Activated naive CD8-positive, alpha-beta T cell treated with anti-CD3 and anti-CD28 coated beads, Interleukin-2, amount 50 U/mL, for 16 hours (primary cell): ENCODE measurements at places on chromosomes 12 and 14.

- no peak for DNase-seq
These were observed 71.7 kb downstream of the TRAF3 start for GRCh38 chr14:102848830-102849525.

- no peak for DNase-seq
These were observed 2.3 kb upstream of the RNU7-1 start for GRCh38 chr12:6941267-6941666.

GRCh38 chr12:33427071-33427470, 12.5 kb downstream of the SYT10 start:
- no peak for DNase-seq

GRCh38 chr14:104647467-104648043, 41.9 kb upstream of the INF2 start:
- no peak for DNase-seq

GRCh38 chr14:36751106-36751505, 89.4 kb downstream of the PAX9 start:
- no peak for DNase-seq

DNA sequence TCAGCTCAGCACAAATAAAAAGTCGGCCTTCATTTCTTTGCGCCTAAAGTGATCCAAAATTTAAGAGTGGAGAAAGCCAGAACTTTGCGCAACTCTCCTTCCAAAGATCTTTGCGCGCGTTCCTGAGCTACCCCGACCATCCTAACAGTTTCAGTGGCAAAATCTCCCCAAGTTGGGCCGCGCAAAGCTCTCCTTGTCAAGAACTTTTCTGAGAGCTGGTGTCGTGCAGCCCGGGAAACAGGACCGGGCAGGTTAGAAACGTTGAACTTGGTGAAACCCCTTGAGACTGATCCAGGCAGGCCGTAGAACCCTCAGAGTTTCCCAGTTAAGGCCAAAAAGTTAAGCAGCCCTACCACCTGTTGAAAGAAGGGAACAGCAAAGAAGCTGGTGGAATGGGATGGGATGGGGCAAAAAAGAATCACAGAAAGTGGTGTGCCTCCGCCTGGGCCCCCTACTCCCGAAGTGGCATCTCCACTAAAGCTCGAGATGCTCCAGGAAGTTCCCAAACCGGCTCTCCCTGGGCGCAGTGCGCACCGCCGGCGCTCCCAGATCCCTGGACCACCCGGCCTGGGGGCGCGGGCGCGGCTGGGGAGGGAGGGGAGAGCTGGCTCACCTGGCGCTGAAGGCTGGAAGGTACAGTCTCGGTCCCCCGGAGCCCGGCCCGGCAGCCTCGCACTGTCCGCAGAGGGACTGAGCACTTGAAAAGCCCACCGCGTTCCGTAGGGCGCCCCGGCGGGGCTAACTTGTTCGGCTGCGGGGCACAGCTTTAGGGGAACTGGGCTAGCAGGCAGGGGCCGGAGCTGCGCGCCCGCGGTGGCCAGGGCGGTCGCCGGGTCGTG, 768 bp downstream of the DBX2 start:
- DNase-seq: no peak
